Coronary artery (tissue), 2 donors: ENCODE measurements at places on chromosomes 16 and 17.

DNA sequence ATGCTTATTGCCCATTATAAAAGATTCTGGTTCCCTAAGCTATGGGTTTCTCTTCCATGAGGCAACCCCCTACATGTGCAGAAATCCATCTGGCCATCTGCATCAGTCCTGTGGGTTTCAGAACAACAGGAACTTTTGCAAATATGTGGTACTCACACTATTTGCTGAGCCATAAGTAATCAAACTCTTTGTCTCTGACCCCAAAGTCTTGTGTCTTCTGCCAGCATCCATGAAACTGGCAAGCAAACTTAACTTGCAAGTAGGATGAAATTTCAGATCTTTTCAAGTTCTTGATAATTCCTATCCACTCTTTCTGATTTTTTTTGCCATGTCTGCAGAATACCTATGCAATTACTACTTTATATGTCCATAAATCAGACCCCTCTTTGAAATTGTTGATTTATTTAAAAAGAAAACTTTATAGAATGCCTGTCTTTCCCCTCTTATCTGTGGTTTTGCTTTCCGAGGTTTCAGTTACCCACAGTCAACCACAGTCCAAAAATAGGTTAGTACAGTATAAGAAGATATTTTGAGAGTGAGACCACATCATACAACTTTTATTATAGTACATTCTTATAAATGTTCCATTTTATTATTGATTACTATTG, 158.4 kb upstream of the IRX3 start:
- no peak for DNase-seq

DNA sequence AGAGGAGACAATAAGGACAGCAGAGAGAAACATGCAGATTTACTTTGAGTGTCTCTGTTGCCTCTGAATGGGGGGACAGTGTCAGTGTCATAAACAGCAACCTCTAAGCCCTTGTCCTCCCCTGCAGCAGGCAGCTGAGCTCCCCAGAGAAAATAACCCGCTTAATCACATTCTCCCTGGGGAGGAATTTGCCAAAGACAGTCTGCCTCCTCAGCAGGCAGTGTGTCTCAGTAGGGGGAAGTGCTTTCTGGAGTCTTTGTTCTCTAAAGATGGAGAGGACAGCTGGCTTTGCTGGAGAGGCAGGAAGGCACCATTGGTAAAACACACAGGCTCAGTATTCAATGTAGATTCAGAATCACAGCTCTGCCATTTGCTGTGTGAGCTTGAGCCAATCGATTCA, 16.1 kb downstream of the TEKT5 start:
- no peak for DNase-seq

DNA sequence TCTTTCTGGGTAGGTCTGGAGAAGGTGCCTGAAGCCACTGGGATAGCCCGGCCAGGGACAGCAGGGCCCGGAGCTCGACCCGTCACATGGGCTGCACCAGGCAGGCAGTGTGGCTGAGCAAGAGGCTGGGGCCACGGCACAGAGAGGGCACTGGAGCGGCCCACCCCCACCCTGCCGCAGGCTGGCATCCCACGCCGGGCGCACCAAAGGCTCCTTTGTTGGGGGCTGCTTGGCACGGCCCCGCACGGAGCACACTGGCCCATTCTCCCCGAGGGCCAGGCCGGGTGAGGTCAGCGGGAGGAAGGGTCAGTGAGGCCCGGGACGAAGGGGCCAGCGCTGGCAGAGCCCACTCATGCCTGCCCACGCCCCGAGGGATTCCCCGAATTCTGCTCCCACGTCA, 36.5 kb upstream of the PVALEF start:
- no peak for DNase-seq

DNA sequence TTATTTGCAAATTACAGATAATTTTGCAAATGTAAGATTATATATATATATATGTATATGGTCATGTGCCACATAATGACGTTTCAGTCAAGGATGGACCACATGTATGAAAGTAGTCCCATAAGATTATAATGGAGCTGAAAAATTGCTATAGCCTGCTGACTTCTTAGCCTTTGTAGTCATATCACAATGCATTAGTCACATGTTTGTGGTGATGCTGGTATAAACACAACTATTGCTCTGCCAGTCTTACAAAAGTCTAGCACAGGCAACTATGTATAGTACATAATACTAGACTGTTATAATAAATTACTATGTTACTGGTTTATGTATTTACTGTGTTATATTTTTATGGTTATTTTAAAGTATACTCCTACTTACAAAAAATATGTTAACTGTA, 444.3 kb downstream of the KCNJ2 start:
- DNase-seq, result no peak

DNA sequence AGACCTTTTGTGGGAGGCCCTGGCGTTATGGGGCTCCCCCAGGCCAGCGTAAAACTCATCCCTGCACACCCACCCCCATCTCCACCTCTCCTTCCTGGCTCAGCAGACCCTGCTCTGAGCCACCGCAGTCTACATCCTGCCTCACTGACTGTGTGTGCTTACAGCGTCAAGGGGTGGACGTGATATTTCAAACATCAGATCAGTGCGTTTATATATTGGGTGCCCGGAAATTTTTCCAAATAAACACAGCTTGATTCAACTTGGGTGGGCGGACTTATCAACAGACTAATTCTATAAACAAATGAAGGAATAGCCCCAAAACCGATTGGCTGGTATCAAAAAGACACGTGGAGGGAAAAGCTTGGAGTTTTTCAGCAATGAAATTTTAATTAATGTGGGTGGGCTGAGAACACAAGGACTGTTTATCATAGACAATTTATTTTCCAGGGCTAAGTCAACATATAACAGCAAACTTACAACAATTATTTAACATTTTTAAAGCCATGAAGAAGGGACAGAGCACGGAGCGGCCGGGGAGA, at the start of gene FOXL1:
TSS of gene FOXL1 (plus strand) at position 489 of the 539 bp plus-strand sequence. CDS start 175 bp downstream, outside the sequence.
- DNase-seq, result no peak

- DNase-seq, result no peak
These were observed 1.1 kb upstream of the PIK3R6 start for GRCh38 chr17:8868529-8868951.
